Non-pigmented ciliary epithelial cell (primary cell): ENCODE measurements at places on chromosomes 11 and 22.

- DNase-seq: no peak
These were observed at the start of gene GAS2L1 for GRCh38 chr22:29306175-29306834. TSS of gene GAS2L1 (plus strand) at chr22:29306650. CDS start at chr22:29308106, 1,456 bp downstream.

GRCh38 chr11:18243783-18244362 lies 4.6 kb downstream of the SAA2 start:
- peak; percentile 22 for DNase-seq

DNA sequence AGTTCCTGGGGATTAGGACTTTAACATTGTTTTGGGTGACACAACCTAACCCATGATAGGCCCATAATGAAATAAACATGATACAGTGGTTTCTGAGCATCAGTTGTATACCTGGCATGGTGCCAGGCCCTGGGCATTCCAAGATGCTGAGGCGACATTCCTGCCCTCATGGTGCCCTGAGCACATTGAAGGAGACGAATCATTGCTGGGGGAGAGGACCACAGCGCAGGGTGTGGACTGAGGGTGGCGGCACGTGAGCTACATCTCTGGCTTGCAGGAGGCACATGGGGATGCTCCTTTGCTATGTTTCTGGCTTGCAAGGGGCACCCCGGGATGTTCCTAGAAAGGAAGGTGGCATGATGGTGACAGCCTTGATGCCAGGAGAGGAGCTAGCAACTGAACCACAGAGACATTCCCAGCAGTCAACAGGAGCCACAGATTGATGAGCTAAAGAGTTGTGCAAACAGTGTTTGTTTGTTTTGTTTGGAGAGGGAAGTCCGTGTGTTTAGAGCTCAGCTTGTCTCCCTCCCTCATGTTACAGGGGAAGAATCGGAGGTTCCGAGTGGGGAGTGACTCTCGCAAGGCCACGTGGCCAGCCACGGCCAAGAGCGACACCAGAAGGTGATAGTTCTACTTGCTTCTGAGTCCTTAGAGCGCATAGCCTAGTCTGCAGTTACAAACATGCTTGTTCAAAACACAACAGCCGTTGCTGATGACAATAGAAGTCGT lies 106.4 kb downstream of the MIAT start:
- no peak for DNase-seq

DNA sequence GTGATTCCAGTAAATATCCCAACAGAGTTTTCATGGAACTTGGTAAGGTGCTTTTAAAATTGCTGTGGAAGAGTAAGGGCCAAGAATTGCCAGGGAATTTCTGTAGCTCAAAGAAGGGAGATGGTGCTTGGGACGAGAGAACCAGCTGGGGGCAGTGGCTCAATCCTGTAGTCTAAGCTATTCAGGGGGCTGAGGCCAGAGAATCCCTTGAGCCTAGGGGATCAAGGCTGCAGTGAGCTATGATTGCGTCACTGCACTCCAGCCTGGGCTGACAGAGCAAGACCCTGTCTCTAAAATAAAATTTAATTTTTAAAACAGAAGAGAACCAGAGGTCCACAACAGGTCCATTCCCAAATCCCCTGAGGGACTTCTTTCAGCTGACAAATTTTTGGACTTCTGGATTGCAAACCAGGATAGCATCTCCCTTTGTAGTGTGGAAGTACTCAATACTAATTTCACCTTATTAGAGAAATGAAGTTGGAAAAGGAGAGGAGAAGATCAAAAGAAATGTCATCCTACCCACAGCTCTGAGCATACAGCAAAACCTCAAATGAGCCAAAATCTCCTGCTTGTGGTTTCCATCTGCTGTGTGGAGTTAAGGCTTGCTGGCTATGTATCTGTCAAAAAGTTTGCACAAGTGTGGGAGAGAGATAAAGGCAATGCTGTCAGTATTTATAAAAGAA lies 59.2 kb upstream of the CLPB start:
- DNase-seq: no peak

DNA sequence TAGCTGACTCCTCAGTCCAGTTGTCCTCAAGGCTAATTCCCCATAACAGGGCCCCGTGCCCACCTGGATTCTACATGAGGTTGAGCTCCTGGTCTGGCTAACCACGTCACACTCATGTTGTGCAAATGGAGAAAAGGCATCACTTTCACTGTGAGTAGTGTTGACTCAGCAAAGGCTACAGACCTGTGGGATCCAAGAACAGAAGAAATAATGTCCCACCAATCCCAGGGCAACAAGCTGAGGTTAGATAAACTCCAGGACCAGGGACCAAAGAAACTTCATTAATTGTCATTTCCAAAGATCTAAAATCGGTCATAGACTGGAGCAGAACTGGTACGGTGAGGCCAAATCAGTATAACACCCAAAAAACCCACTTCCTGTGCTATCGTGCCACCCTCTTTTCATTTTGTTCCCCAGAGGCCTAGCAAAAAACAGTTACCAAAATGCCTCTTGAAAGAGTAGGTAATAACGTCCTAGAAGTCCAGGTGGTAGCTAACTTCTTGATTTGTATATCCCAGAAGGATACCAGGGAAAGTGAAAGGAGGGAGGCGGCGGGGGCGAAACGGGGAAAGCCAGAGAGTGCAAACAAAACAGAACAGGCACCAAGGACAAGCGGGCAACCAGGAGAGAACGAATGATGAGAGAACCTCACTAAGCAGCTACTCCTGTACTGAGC lies 1.4 kb downstream of the PCSK7 start:
- no peak for DNase-seq

DNA sequence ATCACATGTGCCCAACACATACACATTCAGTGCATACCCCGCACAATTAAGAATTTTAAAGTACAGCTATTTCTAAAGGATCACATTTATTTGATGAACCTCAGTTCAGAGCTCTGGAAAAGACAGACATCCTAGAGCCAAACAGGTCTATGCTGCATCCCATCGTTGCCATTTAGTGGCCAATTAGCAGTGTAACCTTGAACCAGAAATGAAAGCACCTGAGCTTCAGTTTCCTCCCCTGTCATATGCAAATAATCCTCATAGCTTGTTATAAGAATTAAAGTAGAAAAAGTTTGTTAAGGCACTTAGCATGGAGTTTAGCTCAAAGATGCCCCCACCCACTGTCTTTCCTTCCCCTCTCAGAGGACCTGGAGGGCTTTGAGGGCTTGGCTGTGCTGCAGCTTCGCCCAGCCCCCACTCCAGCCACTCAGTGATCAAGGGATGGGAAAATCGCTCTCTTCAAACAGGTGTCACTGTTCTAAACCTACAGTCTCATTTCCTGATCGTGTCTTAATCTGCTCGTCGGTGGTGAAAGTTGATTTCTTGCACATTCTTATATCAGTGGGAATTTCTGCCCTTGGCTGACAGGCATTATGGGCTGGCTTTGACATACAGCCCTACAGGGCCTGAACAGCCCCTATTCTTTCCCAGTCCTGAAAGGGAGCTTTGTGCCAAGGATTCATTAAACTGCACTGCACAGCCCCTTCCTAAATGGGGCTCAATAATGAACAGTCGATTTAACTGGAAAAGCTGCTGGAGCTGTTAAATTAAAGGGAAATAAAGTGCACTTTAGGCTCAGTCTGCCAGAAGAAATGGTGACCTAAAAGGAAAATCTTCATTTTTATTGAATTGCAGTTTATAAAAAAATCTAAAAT lies 23.3 kb upstream of the FAM181B start:
- no peak for DNase-seq

DNA sequence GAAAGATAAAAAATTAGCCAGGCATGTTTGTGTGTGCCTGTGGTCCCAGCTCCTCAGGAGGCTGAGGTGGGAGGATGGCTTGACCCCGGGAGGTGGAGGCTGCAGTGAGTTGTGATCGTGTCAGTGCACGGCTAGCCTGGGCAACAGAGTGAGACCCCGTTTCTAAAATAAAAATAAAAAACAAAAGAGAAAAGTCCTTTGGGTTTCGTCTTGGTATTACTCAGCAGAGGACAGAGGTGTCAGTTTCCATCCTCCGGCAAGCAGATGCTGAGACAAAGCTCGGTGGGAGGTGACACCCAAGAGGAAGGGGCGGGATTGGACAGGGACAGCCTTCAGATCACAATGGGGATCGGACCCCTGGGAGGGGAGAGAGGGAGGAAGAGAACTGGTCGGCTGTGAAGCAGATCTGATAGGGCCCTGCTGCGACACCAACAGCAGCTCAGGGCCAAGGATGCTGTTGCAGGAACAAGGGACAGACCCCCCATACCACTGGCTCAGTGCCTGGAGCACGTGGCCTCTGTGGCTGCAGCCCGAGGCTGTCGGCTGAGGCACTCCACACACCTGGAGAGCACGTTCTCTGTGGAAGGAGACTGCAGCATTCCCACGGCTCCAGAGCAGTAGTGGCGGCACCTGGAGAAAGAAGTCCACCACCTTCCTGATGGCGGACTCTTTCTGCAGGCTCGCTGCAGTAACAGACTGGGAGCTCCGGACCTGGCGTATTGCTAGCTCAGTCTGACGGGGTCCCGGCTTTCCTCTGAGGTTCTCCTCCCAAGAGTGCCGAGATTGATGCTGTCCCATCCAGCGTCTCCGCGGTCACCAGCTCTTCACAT lies 5.2 kb upstream of the BID start:
- DNase-seq: no peak

DNA sequence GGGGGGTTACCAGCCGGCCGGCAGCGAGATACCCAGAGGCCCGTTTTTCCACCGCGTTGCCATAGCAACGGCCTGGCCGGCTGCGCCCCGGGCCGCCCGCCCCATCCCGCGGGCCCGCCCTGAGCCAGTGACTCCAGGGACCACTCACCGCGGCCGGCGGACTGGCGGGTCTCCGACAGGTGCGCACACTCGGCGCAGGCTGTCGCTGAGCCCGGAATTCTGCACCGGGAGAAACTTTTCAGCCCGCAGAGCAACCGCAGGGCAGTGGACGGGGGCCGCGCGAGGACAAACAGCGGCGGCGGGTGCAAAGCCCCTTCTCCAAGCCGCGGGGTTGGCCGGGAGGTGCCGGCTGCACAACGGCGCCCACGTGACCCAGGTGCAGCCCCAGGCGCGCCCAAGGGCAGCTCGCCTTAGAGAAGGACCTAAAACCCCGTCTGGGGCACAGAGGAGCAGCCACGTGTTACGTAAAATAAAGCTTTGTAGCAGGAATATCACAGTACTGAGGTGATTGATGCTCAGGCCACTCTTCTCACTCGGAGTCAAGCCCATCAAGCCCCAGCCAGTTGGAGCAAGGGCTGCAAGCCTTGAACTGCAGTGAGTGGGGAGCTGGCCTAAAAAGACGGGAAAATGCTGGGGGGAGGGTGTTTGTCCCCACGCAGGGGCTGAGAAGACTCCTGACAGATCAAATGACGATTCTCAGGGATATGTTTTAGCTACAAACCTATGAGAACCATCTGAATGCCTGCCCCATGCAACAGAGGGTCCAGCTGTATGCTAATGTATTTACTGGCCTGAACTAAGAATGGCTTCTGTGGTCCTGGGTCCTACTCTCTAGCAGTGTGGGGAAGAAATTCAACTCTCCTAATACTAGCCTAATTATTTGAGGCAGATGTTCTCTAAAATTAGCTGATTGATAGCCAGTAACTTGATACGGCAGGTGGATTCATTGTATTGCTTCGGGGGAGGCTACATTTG lies at the start of gene STK33:
Gene STK33, minus strand, starts transcription at position 294 of the 975 bp plus-strand sequence. CDS start 119,323 bp downstream, outside the sequence.
- no peak for DNase-seq

- DNase-seq: no peak
These were observed 15.7 kb upstream of the CHKA start for GRCh38 chr11:68136866-68137265.

GRCh38 chr11:69351460-69351859 lies 57.5 kb downstream of the MYEOV start:
- peak; percentile 61 for DNase-seq
